AG10803 (cell line): ENCODE measurements at places on chromosomes 4 and X.

- no peak for DNase-seq
These were observed 49.4 kb upstream of the RELL1 start for GRCh38 chr4:37735578-37735977.

- peak; percentile 2 for DNase-seq
These were observed at the start of gene ZFP92 for GRCh38 chrX:153411255-153411987. Gene ZFP92, plus strand, starts transcription at chrX:153411472. Its CDS starts 6,851 bp downstream, at chrX:153418323.

DNA sequence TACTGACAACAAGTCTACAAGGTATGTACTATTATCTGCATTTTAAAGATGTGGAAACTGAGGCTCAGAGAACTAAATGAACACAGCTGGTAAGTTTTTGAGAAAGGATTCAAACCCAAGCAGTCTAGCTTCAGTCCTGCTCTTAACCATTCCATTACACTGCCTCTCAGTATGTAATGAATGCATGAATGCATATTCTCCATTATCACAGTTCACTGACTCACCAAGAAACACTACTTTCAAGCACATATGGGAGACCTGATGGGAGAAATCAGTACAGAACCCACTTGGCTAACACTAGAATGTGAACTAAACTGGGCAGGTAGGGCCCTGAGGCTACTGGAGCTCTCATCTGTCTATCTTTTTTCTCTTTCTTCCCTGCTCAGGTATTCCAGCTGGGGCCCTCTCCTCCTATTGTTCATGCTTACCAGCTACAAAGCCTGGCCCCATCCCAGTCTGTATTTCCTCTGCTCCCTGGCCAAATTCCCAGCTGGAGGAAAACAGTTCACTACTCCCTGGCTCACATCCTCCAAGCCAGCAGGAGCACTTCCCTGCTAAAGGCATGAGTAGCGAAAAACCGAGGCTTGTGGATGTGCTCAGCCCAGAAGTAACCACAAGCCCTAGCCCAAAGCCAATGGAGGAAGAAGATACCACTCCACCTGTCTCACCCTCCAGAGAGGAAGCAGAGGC is 178.2 kb upstream of the ARHGEF9 start:
- DNase-seq, result no peak

- DNase-seq, result peak; percentile 93
These were observed 11.1 kb downstream of the SLC25A43 start for GRCh38 chrX:119410027-119410819.

DNA sequence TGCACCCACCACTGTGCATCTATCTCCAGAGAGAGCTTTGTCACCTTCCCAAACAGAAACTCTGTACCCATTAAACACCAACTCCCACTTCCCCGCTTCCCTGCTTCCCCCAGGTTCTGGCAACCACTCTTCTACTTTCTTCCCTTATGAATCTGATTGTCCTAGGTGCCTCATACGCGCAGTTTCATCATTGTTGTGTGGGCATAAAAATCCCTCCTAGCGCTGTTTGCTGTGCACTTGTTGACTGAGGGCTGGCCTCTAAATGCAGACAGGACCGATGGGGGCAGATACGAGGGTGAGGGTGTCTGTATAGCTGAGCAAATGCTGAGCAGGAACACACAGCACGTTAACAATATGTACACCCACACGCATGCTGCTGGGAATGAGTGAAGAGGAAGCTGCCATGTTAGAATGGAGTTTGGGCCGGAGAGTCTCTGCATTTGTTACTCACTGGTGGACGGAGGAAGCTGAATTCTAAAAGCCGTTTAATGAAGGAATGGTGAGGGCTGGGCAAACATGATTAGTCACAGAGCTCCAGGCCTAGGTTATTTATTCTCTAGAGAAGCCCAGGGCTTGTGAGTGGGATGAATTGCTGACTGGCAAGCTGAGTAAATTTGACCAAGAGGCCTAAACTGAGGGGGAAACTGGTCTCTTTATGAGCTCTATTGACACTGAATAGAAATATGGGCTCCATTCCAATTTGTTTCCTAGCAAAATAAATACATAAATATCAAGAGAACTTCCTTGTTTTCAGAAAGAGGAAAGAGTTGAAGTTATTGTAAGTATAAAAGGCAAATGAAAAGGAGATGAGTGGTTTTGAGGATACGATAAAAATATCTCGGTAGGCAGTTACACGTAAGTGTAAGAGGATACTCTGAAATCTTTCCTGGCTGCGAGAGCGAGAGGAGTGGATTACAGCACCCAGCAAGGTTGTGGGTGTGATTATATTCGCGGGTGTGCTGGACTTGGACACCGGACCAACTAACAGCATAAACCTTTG is 95.9 kb upstream of the RPS6KA3 start:
- DNase-seq, result peak; percentile 53
